Activated CD8-positive, alpha-beta T cell treated with anti-CD3 and anti-CD28 coated beads, Interleukin-2, amount 10 ng/mL, durations not matched to agents 7 days and 5 days (primary cell): ENCODE measurements at places on chromosomes 12 and 14.

GRCh38 chr14:61330511-61330910 is 9.1 kb downstream of the PRKCH start:
- DNase-seq: peak; percentile 62

DNA sequence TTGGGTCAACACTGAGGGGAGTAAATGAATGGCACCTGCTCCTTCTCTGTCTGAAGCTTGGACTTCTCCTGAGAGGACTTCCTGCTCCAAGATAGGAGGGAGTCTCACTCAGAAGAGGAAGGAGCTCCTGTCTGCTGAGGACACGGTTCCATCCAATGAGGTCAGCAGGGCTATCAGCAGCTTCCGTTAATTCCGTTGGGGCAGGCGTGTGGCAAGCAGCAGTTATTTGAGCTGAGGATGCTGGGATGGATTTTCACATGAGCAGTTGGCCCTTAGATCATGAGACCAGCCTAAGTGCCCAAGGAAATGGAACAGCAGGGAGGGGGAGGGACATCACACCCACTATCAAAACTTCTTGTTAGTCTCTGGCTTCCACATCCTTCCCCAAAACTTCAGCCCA is 159.0 kb upstream of the PZP start:
- DNase-seq: no peak

GRCh38 chr12:92030618-92031017 is 115.0 kb downstream of the BTG1 start:
- DNase-seq: peak; percentile 79

- no peak for DNase-seq
These were observed 20.6 kb downstream of the OTUB2 start for GRCh38 chr14:94046696-94047250.

DNA sequence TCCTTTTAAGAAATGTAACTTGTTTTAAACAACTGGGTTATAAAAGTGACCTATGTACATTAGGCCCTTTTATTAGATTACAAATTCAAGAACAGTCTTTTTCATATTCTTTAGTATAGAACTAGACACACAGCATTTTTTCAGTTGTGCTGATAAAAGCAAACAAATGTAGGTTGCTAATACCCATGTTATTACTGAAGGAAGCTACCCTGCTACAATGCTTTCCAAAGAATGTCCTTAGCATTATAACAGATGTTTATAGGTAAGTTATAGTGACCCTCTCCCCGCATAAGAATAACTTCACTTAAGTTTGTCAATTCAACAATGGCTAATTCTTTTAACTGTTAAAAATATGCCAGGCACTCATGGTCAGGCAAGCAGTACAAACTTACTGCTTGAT is 17.9 kb downstream of the RTRAF start:
- DNase-seq: no peak

DNA sequence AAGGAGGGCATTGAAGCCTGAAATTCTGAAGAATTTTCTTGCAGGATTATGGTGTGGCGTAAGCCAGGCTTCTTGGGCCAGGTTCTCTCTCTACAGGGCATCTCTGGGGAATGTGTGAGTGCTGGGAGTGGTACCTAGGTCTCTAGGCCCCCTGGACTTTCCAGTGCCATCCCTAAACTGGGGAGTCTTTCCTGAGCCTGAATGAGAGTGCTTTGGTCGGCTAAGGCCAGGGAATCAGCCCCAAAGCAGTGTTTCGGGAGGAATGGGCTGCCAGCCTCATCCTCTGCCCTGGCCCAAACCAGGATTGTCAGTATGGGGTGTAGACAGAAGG is 93.9 kb downstream of the CALM1 start:
- DNase-seq: no peak

- DNase-seq: no peak
These were observed 485.7 kb downstream of the TMTC2 start for GRCh38 chr12:83172441-83172840.

DNA sequence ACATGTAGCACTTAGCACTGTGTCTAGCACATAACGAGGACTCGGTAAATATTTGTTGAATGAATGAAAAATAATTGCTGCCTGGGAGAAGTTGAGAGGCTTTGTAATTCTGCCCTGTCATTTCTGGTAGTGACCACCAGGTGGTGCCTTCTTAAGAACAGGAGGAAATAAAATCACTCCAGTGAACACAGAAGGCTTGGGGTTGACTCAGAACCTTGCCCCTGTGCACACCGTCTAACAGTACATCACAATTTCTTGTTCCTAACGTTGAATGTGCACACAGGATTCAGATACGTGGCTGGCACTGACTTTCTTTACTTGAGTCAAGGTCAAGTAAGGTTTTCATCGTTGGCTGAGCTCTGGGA is 91.8 kb downstream of the RGS6 start:
- DNase-seq: peak; percentile 58

GRCh38 chr12:50715174-50715573 is 48.7 kb upstream of the ATF1 start:
- no peak for DNase-seq

- no peak for DNase-seq
These were observed 53.2 kb upstream of the AMN1 start for GRCh38 chr12:31781894-31782540.

- DNase-seq: no peak
These were observed 8.1 kb upstream of the FGF23 start for GRCh38 chr12:4387607-4388006.

GRCh38 chr14:23729720-23730387 is 93.7 kb downstream of the DHRS2 start:
- DNase-seq: no peak

DNA sequence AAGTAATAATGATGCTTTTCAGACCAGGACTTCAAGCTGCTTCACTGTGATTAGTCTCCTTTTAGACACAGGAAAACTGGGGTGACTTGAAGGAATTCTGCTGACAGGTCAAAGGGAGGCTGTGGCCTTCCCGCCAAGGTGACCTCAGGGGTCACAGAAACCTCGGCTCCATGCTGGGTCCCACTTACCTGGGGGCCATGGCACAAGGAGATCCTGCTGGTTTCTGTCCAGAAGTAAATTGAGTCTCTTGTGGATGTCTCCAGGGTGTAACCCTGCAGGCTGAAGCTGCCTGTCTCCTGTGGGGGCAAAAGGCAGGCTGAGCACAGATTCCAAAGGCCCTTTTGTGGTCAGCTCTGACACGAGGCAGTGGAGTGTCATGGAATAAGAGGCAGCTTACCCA is 138.7 kb upstream of the MED13L start:
- no peak for DNase-seq

- DNase-seq: no peak
These were observed 70.0 kb downstream of the TMTC1 start for GRCh38 chr12:29713729-29714128.

DNA sequence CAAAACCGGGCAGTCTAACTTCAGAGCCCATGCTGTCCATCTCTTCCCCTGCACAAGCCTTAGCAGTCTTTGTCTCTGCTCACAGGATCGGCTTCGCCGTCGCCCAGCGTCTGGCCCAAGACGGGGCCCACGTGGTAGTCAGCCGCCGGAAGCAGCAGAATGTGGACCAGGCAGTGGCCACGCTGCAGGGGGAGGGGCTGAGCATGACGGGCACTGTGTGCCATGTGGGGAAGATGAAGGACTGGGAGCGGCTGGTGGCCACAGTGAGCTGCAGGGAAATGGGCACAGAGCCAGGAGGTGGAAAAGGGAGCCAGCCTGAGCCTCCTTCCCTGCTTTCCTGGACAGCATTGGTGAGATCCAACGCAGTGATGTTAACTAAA is 14.2 kb upstream of the CARMIL3 start:
- DNase-seq: no peak

DNA sequence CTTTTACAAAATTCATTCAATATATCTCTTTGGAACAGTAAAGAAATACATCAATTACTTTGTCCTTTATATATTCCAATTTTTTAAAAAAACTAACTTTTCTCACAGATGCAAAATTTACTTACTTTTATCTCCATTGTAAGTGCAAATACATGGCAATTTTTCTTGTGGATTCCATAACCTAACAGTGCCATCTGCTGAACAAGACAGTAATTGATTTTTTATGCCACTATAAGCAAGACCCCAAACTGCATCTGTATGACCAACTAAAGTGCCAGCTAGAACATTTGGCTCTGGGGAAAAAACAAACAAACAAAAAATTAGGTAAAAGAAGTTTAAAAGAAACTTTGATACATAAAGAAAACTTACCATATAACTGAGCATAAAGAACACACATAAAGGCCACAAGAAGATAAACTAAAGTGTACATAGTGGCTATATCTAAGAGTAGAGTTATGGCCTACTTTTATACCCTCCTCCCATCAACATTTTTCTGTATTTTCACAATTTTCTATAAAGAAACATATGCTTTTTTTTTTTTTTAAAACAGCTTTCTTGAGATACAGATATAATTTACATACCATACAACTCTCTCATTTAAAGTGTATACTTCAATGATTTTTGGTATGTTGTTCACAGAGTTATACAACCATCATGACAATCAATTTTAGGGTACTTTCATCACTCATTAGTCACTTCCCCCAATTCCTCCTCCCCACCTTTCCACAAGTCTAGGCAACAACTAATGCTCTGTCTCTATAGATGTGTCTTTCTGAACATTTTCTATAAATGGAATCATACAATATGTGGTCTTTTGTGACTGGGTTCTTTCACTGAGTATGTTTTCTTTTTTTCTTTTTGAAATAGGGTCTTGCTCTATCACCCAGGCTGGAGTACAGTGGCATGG is 32.6 kb downstream of the COCH start:
- DNase-seq: no peak

GRCh38 chr14:59831121-59831730 is 39.4 kb downstream of the RTN1 start:
- DNase-seq: no peak
